ENCODE measurements at places on chromosomes 3 and 15.

- no peak for DNase-seq
Observed at GRCh38 chr15:73637527-73637926, 4.3 kb upstream of the NPTN start.

DNA sequence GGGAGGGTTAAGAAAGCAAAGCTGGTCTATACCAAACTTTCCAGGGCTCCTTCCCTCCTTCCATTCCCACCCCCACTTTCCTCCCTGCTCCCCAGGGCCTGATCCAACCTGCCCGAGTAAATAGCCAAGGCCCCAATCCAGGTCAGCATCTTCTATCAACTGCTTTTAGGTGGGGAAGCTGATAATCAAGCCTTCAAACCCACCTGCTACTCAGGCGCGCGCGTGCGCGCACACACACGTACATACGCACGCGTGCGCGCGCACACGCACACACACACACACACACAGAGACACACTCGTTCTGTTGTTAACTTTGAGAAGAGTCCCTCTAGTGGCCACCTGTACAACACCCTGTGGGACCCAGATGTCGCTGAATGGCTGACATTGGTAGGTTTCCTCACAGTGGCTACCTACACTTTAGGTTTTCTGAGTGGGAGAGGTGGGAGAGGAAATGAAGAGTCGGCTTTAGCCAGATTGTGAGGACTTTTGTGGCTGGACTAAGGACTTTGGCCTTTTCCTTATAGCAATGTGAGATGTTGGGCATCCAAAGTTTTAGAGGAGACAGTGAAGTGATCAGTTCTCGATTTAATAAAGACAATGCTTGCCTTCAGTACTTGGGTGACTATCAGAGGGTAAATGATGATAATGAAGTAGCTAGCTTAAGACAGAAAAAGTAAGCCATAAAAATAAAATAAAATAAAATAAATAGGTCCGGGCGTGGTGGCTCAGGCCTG, 179.9 kb upstream of the C2CD4B start:
- DNase-seq = peak; percentile 45

GRCh38 chr3:174051191-174051590, 653.6 kb downstream of the NLGN1 start:
- no peak for DNase-seq

GRCh38 chr3:189308608-189309007, 136.8 kb downstream of the TPRG1 start:
- no peak for DNase-seq
